ENCODE measurements at places on chromosomes 11 and 22.

GRCh38 chr11:60786811-60787567 lies 1.9 kb downstream of the MS4A10 start:
- no peak for DNase-seq

GRCh38 chr11:24298146-24298545 lies 198.7 kb upstream of the LUZP2 start:
- DNase-seq, result no peak

DNA sequence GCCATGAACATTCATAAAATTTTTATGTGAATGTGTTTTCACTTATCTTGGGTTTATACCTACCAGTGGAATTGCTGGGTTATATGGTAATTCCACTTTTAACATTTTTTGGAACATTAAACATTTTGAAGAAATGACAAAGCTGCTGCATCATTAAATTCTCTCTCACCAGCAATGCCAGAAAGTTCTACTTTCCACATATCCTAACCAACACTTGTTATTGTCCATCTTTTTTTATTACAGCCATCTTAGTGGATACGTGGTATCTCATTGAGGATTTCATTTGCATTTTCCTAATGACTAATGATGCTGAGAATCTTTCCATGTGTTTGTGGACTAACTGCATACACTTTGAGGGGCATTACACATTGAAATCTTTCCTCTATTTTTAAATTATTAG lies 122.6 kb downstream of the SIK3 start:
- DNase-seq, result no peak

DNA sequence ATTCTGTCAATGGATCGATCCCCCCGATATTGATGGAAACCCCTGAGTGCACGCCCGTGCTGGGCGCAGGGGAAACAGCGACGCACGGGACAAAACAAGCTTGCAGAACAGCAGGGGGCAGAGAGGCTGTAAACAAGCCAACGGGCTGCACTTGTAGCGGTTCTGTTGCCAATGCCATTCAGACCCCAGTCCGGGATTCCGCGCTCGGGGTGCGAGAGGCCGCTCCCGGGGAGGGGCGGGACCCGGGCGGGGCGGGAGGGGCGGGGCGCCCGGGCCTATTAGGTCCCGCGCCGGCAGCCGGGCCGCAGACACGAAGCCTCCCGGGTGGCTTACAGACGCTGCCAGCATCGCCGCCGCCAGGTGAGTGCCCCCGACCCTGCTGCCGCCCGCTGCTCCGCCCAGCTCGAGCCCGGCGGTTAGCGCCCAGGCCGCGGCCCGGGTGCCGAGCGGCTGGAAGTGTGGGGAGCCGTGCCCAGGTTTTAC lies at the start of gene BIK:
BIK (plus strand) TSS at position 307 of the 483 bp plus-strand sequence. CDS start 13,273 bp downstream, outside the sequence.
- DNase-seq, result peak; percentile 51
